ENCODE measurements at places on chromosomes 3 and 15.

GRCh38 chr3:120435621-120436020, 15.2 kb downstream of the FSTL1 start:
- no peak for DNase-seq

DNA sequence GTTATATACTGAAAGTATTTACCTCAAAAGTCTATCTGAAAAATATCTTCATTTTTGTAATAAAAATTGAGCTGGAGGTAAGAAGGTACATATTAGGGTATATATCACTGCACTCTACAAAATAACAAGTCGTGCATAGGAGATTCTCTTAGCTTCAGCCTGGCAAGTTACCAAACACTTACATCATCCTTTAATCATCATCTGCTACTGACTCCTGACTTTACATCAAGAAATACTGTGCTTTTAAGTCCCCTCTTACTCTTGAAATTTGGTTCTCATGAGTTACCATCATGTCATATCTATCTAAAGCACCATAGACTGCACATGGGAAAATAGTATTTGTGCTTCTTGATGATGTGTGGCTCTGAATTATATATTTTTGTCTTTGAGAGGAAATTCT, 50.8 kb downstream of the LYSMD4 start:
- DNase-seq: no peak

GRCh38 chr3:184635126-184635525, 73.5 kb downstream of the EPHB3 start:
- no peak for DNase-seq

GRCh38 chr3:196431181-196432136, 768 bp downstream of the UBXN7 start:
- peak; percentile 70 for DNase-seq

DNA sequence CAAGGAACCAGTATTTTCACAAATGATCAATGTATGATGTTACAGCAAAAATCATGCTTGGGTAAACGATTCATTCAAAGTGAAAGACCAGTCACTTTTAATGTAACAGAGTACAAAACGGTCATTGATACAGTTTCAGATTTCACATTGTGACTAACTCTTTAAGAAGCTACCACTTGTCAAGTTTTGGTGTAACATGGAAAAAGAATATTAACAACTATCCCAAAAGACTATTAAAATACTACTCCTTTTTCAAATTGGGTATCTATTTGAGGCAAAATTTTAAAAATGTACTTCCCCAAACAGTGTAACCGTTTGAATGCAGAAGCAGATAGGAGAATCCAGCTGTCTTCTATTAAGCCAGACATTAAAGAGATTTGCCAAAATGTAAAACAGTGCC, 31.7 kb downstream of the AKAP13 start:
- DNase-seq: peak; percentile 31

DNA sequence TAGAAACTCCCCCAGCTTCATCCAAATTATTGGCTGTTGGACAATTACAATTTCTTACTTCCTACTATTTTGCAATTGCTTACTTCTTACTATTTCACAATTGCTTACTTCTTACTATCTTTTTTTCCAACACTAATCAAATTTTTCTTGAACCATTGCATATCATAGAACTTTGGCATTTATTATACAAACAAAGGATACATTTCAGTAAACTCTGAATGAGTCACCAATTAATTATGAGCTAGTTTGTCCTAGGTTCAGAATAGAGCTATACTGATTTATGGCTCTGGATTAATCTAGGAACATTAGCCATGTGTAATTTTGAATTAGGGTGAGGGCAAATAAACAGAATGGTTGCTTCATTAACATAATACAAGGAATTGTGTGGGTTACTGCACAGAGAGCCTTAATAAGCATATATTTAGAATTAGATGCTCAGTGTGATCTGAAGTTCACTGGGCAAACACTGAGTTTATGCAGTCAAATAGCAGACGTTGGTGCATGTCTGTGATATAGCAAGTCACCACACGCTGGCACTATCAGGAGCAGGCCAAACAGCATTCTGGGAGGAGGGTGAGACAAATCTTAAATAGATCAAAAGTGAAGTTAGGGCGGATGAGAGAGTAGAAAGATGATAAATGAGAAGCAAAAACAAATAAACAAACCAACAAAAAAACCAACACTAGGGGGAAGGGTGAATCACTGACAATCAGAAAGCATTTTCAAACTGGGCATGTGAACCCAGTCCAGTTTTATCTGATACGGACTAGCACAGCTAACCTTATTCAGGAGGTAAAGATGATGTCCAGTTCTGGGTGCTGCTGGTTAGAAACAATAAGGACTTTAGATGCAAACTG, 21.5 kb downstream of the GABRR3 start:
- no peak for DNase-seq

GRCh38 chr15:74025436-74025835, 30.9 kb downstream of the PML start:
- DNase-seq: no peak

- no peak for DNase-seq
Observed at GRCh38 chr3:188729422-188729821, 442.3 kb upstream of the TPRG1 start.

GRCh38 chr15:69590201-69590710, 137.6 kb downstream of the RPLP1 start:
- no peak for DNase-seq

DNA sequence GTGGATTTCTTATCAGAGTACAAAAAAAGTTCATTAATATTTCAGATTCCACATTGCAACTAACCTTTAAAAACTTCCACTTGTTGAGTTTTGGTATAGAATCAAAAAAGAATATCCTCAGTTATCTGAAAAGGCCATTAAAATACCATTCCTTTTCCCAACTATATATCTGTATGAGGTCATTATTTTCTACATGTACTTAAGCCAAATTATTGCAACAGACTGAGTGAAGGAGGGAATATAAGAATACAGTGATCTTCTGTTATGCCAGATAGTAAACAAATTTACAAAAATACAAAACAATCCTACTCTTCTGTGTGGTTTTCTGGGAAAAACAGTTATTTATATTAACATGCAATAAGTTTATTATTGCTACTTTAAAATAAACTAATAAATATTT, 5.7 kb upstream of the GANC start:
- DNase-seq: no peak

DNA sequence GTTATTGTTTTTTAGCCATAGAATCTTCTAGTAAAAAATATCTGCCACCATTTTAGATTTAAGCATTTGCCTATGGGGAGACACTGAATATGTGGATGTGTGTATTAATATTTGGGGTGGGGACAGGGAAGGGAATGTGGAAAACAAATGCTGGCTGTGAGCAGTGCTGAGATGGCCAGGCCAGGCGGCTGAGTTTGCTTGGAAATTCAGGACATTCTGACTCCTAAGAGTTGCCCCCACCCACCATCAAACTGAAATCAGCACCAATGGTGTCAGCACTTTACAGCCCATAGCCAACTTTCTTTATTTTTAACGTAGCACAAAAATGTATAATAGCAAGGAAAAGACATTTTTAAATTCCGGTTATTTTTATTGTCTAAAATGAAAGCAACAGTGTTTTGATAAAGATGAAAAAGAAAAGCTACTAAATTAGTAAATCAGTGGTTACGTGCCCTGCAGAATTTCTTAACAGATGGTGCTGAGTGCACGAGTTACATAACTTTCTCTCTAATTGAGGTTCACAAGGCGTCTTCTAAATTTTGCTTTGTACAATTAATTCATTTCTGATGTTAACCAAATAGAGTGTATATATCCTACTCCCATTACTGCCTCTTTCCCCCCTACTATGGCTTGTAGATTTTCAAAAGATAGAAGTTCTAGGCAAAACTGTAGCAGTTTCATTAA, 34.0 kb downstream of the B3GALNT1 start:
- no peak for DNase-seq

- no peak for DNase-seq
Observed at GRCh38 chr3:151387432-151387831, 2.9 kb upstream of the P2RY12 start.

GRCh38 chr15:89197503-89197971, 23.8 kb downstream of the RLBP1 start:
- DNase-seq: no peak

DNA sequence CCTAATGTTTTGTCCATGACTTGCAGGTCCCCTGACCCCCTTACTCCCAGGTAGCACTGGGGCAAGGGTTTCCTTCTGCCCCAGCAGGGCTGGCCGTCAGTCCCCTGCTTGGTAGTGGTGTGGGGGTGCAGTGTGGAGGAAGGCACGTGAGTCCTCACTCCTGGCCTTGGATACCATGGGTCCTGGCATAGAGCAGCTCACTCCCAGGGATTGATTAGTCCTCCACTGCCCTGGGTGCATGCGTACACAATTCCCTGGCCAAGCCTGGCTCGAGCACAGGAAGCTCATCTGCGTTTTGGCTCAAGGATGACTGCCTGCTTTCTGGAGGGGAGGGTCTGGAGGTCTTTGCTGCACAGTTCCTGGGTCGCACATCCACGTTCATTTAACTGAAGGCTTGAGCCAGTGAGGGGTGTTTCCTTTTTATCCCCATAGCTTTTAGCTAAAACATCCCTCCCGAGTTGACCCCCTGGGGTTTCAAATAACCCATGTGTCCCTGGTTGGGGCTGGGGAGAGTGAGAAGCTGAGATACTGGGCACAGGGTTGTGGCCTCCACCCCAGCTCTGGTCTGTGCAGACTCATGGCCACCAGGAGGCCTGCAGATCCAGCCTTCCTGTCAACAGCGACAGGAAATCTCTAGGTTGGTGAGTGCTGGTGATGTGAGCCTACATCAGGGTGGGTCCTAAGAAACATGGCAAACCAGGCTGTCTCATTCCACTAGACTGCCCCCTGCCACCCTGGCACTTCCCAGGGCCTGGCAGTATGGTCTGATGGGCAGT, 11.5 kb downstream of the HEMK1 start:
- no peak for DNase-seq

All from hematopoietic multipotent progenitor cell treated with erythropoietin and hydrocortisone succinate and interleukin-3 and kit ligand, for 6 days (in vitro differentiated cells).